ENCODE measurements at places on chromosomes 1 and 21.

GRCh38 chr1:151311589-151312331, 15.5 kb downstream of the PI4KB start:
- DNase-seq, result peak; percentile 100

- no peak for DNase-seq
These were observed 74.3 kb upstream of the IFNAR2 start for GRCh38 chr21:33155422-33155821.

- no peak for DNase-seq
These were observed 1.7 kb upstream of the SUMO3 start for GRCh38 chr21:44819283-44820243.

DNA sequence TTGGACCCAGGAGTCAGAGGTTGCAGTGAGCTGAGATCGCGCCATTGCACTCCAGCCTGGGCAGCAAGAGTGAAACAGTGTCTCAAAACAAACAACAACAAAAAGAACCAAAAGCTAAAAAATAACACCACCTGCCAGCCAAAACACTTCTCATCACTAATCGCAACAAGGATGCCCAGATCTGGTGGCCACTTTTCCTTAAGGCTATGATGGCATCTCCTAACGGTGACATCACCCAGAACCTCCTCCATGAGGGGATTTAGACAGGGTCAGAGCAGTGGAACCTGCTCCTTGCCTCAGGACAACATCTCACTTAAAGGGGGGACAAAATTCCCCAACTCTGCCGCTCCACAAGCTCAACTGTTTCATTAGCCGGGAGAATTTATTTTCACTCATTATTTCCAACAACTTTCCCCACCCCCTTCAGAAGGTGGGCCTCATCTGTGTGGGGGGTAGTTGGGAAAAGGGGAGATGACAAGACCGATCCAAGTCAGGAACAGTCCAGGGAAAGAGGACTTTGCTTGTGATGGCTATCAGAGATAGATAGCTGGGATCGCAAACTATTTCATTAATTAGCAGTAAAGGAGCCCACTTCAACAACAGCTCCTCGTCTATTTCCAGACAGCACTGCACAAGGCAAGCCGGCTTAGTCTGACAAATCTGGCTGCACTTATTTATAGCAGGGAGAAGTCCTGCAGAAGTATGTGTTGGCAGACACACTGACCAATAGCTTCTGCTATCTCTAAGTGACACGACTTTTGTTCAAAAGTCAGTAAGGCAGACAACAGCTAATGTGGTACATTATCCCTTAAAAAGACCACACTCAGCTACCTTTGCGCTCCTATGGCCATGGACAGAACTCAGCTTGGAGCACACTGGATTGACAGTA, 2.6 kb downstream of the PABPC4 start:
- peak; percentile 64 for DNase-seq

GRCh38 chr1:203556047-203556851, 62.3 kb downstream of the OPTC start:
- peak; percentile 75 for DNase-seq

- DNase-seq, result no peak
These were observed 43.4 kb downstream of the PRDM15 start for GRCh38 chr21:41835711-41836154.

DNA sequence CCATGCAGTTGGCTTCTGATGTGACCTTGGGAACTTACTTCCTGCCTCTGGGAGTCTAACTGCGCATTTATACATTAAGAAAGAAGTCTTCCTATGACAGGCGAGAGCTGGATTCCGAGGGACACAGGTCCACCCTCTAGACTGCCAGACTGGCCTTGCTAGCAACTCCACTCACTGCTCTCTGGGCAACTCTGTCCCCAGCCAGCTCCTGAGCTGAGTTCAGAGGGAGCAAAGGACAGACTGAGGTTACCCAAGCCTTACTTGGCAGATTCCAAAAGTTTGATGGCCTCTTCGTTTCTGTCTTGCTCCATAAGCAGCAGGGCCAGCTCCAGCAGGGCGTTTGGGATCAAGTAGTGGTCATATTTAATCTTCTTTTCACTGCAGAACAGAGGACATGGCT, 41.8 kb downstream of the TTC39A start:
- DNase-seq, result no peak

- DNase-seq, result no peak
These were observed 123.7 kb downstream of the NOS1AP start for GRCh38 chr1:162193221-162193620.

DNA sequence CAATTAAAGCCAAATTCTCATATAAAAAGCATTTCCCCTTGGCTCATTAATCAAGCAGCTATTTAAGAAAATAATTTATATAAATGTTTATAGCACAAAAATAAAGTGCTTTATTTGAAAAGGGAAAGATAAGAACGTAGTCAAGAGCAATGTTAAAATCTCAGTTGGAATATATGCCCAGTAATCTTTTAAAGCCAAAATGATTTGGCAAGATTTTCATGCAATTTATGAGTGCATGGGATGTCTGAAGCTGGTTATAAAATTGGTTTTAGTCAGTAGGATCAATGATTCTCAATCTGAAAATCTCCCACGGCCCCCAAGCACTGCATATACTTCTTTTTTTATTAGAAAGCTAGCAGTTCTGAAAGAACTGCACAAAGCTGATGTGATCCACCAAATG, 188.8 kb downstream of the RERE start:
- no peak for DNase-seq

DNA sequence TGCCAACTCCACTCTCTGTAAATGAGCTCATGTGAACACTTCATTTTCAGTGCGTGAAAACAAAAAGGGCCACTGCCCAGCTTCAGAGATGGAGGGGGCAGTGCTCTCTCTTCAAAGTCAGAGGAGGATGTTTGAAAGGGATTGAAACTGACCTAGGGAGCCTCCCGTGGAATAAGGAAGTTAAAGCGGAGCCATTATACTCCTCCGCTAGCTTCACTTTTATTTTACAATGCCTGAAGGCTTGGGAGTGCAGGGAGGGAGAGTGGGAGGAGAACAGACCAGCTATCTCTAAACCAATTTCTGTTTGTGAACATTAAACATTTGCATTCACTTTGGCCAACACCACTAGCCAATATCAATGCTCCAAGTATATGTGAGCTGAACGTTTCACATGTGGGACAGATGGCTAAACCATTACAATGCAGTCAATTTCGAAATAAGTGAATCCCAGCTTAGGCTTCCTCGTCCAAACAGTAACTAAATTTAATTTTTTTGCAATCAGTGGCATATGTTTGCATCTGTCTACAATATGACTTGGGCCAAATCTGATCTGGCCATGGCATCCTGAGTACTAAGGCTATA, 126.9 kb downstream of the ESRRG start:
- no peak for DNase-seq
